Chondrocyte (in vitro differentiated cells): ENCODE measurements at places on chromosomes 12 and 14. TPM values are rescaled to one million over a fixed set of nuclear protein-coding genes. Genes with fewer than 3 reads are reported as not detected.

Gene RIC8B
- 12.3 to 20.4 TPM (median 14.2 TPM) in 3 replicates for total RNA-seq

DNA sequence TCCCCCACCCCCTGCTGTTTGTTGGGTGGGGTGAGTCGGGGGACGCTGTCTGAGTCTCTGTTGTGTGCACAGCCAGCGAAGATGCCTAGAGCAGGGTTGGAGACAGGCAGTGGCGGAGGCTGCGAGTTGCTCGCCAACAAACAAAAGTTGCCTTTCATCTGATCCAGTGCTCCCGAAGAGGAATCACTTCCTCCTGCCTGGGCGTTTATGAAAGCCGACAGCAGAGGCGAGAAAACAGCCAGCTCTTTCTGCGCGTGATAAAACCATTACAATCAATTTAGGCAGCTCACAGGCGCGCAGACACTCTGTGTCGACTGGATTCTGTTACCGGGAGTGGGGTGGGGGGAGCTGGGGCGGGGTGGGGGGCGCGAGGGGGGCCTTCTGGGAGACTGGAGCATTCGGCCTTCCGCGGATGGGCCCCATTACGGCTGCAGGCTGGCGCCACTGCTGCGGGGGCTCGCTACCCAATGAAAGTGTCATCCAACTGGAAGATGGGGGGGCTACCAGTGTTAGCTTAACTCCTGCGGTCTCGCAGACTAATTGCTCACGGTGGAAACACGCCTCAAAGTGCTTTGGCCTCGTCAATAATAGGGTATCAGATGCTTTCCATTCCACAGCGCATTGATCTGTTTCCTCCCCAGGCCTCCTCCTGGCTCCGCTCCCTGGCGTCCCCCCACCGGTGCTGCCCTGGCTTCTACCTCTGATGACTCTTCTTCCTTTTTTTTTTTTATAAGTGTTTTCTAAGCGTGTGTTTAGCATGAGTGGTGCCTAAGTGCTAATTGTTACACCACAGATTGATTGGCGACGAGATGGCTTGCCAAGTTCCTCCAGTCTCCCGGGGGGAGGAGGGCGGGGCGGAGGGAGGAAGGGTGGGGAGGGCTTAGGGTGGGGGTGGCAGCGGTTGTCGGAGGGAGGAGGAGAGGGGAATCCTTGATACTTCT lies 678.4 kb downstream of the MED13L start:
- H3K27ac ChIP-seq = no peak overlapping the region
- H3K27me3 ChIP-seq = peaks cover 11% of the 10 kb centered on the region
- DNase-seq = no peak
- H3K36me3 ChIP-seq = no peaks in the 10 kb centered on the region
- H3K4me3 ChIP-seq = peak overlapping the region; percentile 43

DNA sequence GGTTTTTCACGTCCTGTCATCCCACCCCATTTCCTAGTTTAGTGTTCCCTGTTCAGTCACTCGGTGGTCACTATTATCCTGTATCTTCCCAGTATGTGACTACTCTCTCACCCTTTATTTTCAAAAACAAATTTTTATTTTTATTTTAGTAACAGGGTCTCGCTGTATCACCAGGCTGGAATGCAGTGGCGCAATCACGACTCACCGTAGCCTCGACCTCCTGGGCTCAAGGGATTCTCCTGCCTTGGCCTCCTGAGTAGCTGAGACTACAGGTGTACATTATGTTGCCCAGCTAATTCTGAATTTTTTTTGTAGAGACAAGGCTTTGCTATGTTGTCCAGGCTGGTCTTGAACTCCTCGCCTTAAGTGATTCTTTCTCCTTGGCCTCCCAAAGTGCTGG lies 20.1 kb upstream of the PRICKLE1 start:
- no peaks in the 10 kb centered on the region for H3K27me3 ChIP-seq
- no peak overlapping the region for H3K27ac ChIP-seq
- DNase-seq = no peak
- no peak overlapping the region for H3K4me3 ChIP-seq

Gene TAS2R13
- 0.49 to 2.5 TPM (median 0.85 TPM) in 3 replicates for total RNA-seq

- H3K36me3 ChIP-seq = peaks cover 1% of the 10 kb centered on the region
- H3K27ac ChIP-seq = peak overlapping the region; percentile 71
- no peak for DNase-seq
- H3K4me1 ChIP-seq = peaks cover 53% of the 10 kb centered on the region
Observed at GRCh38 chr14:35297706-35298105, 5.5 kb downstream of the PSMA6 start.

- H3K27me3 ChIP-seq = no peaks in the 10 kb centered on the region
- DNase-seq = no peak
- H3K27ac ChIP-seq = peak overlapping the region; percentile 66
- peaks cover 55% of the 10 kb centered on the region for H3K4me1 ChIP-seq
- H3K4me3 ChIP-seq = no peak overlapping the region
- peaks cover 2% of the 10 kb centered on the region for H3K36me3 ChIP-seq
Observed at GRCh38 chr12:95804291-95804690, 13.7 kb upstream of the NTN4 start.

DNA sequence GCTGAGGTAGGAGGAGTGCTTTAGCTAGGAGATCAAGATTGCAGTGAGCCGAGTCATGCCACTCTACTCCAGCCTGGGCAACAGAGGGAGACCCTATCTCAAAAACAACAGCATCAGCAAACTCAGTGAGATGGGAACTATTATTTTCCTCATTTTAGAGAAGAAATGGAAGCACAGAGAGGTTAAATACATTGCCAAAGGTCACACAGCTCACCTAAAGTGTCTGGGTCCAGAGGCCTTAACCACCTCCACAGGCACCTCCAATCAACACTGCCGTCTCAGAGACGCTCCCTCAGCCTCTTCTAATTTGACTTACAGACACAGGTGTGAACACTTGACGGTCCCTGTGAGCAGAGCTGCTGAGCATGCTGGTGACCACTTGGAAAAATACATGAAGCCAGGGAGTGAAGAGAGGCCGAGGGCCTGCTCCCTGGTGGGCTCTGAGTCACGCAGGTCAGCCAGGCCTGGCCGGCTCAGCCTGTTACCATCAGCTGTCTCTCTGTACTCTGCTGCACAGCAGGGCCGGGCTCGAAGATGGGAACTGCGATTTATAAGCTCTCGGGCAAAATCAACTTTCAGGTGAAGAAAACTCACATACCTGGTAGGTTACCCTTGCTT lies 77.5 kb upstream of the RASSF3 start:
- H3K36me3 ChIP-seq = no peaks in the 10 kb centered on the region
- H3K4me1 ChIP-seq = no peaks in the 10 kb centered on the region
- peaks cover 2% of the 10 kb centered on the region for H3K27me3 ChIP-seq
- H3K4me3 ChIP-seq = no peak overlapping the region
- no peak for DNase-seq
